T-helper 9 cell (primary cell): ENCODE measurements at places on chromosomes 3 and 15.

- DNase-seq, result no peak
Measured at GRCh38 chr3:97232393-97233034, 418.1 kb downstream of the EPHA6 start.

DNA sequence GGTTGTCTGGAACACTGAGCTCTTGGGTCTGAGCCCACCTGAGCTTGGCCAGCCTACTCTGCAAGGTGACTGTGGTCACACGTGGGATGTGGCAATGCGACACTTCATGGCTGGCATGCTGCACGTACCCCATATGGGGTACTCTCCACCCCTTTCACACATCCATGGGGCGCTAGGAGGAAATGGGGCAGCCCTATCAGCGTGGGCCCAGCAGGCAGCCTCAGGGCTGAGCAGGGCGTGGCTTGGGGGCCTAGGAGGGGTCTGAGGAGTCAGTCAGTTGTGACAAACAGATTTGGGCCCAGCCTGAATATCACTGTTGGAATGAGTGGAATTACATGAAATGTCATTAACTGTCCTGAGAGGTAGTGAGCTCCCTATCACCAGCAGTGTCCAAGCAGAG lies 82.3 kb upstream of the LINGO1 start:
- DNase-seq, result no peak

DNA sequence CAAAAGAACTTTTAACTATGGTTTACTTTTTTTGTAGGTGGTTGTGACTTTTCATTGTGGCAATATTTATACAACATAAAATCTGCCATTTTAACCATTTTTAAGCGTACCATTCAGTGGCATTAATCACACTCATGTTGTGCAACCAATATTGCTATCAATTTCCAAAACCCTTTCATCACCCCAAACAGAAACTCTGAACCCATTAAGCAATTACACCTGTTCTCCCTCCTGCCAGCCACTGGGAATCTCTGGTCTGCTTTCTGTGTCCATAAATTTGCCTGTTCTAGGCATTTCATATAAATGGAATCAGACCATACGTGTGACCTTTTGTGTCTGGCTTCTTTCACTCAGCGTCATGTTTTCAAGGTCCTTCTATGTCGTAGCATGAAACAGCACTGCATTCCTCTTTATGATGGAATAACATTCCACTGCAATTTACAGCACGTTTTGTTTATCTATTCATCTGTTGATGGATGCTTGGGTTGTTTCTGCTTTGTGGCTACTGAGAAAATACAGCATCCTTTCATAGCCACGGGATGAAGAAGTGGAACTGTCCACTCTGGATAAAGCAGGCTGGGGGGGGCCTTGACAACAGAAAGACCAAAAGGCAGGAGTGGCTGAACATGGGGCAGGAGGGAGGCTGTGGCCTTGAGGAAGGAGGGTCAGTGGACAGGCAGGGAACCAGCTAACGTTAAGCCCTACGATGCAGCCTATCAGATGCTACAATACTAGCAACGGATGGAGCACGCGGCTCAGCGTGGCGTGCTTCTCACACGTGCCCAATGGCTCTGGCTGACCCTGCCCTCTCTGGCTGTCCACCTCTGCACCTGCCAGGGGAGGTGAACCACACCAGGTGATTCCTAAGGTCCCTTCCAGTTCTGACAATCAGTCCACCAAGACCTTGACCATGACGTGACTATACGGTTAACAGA lies 110.9 kb downstream of the SEC22A start:
- no peak for DNase-seq

DNA sequence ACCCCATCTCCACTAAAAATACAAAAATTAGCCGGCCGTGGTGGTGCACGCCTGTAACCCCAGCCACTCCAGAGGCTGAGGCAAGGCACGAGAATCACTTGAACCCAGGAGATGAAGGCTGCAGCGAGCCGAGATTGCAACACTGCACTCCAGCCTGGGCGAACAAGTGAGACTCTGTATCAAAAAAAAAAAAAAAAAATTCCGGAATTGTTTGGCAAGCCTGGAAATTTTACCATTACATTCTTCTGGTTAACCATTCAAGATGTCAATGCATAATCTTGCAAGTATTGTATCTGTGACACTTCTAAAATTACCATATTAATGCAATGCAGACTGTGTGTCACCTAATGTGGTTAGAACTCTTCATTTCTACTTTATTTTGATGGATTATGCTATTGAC lies 67.0 kb downstream of the CSNK1G1 start:
- DNase-seq, result no peak
